Stimulated activated CD4-positive, alpha-beta T cell treated with anti-CD3 and anti-CD28 coated beads, TNF-alpha, amount 100 ng/mL, for 1 hour (primary cell): ENCODE measurements at places on chromosomes 5 and 9.

DNA sequence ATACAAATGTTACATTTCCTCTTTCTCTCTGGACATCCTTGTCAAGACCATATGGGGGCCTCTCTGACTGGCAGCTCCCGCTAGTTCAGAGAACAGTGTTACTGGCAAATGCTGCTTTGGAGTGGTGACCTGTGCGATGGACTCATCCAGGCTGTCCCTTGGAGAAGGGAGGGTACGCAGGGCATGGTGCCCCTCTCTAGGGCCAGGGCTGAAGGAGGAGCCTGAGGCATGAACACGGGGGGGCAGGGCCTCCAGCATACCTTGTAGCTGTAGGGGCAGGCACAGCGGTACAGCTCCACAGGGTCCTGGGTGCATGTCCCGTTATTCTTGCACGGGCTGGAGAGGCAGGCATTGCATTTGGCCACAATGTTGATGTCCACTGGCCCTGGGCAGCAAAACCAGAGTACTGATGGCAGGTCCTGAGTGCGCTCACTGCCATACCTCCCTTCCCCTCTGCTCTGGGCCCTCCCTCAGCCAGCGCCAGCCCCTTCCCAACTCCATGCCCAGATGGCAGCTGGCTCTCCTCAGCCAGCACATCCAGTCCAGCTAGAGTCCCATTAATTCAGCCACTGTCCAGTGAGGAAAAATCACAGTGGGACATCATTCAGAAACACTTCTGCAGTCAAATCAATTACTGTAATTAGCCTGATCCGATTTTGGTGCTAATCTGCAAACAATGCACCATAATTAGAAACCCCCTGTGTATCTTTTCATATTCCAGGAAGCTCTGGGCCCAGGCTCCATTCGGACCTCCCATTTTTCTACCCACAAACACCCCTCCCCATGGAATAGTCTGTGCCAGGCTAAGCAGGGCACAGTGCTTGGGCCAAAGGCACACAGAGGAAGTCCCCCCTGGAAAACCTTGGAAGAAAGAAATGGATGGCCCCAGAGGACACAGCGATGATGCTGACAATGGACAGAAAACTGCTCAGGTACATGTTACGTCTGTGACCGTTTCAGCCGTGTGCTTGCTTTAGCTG lies 128.8 kb upstream of the PANK3 start:
- DNase-seq: no peak

DNA sequence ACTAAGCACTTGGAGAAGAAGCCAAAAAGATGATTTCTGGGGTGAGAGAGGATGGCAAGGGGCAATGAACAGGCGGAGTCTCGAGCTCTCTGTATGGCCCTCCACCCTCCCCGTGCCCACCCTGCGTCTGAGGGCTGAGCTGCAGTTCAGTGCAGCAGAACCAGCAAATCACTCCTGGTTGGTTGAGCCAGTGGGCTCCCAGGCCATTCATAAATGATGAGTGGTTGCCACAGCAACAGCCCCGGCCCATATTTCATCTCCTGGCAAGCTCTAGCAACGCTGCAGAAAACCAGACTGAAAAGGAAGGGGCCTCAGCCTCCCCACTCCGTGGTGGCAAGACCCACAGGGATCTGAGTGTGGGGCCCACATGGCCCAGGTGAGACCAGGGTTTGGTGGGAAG lies 93.8 kb upstream of the PPP1R26 start:
- DNase-seq: no peak

- DNase-seq: no peak
Observed at GRCh38 chr9:88664773-88665172, 129.8 kb downstream of the NXNL2 start.

- no peak for DNase-seq
Observed at GRCh38 chr9:135468854-135469521, 10.6 kb upstream of the PPP1R26 start.

DNA sequence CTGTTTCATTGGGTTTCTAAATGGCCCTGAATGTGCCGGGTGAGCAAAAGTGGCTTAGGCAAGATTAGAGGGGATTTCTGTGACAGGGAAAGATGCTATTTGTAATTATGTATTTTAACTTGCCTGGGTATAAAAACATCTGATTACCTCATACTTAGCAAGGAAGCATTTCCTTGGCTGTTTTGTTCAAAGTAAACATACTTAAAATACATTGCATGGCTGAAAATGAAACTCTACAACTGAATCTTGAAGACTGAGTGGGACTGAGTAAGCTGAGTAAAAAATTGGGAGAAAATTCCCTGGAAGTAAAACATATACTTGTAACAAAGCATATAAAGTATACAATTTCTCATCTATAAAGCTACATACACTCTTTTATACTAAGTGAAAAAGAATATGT lies 197.5 kb downstream of the IRX1 start:
- DNase-seq: no peak

GRCh38 chr9:129921905-129922304 lies 86.6 kb downstream of the USP20 start:
- no peak for DNase-seq

GRCh38 chr5:91787718-91788117 lies 404.6 kb upstream of the ARRDC3 start:
- DNase-seq: no peak

- no peak for DNase-seq
Observed at GRCh38 chr9:133528001-133528875, 3.5 kb upstream of the MYMK start.
